ENCODE measurements at places on chromosomes 5 and 9.

DNA sequence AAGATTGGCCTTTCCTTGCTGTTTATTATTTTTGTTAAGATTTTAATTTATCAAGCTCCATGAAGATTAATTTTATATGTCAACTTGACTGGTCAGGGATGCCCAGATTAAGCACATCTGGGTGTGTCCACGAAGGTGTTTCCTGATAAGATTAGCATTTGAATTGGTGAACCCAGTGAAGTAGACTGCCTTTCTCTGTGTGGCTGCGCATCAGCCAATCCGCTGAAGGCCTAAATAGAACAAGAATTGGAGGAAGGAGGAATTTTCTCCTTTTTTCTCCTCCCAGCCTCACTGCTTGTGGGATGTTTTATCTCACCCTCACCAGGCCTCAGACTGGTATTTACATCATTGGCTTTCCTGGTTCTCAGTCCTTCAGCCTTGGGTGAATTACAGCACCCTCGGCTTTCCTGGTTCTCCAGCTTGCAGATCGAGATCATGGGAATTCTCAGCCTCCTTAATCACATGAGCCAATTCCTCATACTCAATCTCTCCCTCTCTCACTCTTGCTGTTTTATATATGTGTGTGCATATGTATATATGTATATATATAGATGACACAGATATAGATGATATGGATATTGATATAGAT lies 135.4 kb upstream of the SPEF2 start:
- DNase-seq, result no peak

DNA sequence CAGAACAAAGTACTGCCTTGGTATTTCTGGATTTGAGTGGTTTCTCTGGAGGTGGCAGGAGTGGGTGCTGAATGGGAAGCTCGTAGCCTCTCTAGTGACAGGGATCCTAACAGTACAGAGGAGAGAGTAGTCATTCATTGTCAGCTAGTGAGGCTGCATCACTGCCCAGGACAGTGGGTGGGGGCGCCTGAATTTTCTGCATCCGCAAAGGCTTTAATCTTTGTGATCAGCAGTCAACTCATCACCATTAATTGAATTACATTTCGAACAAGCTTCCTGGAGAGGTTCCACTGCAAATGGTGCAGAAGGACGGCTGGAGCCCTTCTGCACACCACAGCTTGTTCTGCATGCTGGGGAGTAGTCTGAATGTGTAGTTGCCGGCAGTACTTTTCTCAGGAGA lies 77.5 kb downstream of the HSPA4 start:
- no peak for DNase-seq

- no peak for DNase-seq
These were observed 341.5 kb downstream of the TMEM38B start for GRCh38 chr9:106035806-106036205.

GRCh38 chr9:86783884-86784283 lies 163.4 kb downstream of the GAS1 start:
- DNase-seq, result no peak

DNA sequence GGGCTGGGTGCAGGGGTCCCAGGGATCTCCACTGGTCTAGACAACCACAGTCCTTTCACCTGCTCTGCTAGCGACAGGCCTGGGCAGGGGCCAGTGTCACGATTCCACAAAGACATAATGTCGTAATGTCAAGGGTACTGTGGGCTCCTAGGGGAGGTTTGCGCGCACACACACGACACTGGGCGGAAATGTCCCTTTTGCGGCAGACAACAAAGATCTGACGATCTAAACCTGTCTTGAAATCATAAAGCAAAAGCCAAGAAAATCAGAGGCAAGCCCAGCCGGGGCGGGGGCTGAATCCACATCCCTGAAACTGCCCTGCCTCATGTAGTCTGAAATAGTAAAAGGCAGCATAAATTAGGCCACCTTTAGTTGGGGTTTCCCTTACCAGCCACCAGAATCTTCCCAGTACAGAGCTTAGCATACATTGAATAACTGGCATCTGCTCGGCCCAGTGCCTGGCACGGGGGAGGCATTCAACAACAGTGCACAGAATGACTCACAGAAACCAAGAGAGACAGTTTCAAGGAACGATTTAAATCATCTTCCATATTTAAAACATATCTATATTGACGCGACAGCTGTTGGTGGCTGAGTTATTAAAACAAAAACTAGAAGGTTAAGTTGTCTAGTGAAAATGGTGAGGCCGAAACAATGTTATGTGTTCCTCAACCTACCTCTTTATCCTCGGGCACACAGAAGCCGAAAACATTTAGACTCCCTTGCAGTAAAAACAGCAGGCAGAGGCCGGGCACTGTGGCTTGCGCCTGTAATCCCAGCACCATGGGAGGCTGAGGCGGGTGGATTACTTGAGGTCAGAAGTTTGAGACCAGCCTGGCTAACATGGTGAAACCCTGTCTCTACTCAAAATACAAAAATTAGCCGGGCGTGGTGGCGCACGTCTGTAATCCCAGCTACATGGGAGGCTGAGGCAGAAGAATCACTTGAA lies 151.0 kb downstream of the MYO10 start:
- no peak for DNase-seq

DNA sequence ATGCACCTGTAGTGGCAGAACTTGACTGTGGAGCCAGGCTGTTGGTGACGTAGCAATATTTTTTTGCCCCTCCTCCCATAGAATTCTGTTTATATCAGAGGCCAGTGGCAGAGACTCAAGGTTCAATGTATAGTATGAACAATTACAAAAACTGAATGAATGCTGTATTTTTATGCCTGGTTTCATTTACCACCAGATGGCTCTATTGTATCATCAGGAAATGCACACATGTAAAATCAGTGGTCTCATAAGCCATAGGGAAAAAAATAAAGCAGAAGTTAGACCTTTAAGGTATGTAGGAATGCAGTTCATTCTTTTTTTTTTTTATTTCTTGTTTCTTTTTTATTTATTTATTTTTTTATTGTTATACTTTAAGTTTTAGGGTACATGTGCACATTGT lies 43.6 kb downstream of the CCDC192 start:
- no peak for DNase-seq

DNA sequence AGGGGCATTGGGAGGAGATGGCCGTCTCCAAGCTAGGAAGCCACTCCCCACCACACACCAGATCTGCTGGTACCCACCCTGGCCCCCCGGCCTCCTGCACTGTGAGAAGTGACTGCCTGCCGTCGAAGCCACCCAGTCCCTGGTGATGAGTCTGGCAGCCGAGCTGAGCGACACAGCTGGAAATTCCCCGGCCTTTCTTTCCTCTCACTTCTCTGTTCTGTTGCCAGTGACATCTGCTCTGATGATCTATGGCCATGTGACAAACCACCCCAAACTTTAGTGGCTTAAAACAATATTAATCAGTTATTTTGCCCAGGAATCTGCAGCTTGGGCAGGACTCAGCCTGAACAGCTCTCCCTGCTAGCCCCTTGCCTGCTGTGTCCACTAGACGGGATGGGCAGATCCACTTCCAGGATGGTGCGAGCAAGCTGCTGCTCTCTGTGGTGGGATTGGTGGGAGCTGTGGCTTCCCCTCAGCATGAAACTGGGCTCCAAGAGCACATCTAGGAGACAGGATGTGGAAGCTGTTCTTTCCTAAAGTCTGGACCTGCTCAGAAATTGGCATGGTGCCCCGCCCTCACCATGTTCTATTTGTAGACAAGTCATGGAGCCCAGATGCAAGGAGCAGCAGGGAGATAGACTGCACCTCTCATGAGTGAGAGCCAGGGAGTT lies 211.2 kb downstream of the GADD45G start:
- DNase-seq, result peak; percentile 74

GRCh38 chr9:110580850-110581249 lies 1.3 kb upstream of the SVEP1 start:
- DNase-seq, result no peak

All from CD4-positive, alpha-beta T cell treated with Interleukin-15 for 1 hour (primary cell).